Stimulated activated CD4-positive, alpha-beta T cell treated with anti-CD3 and anti-CD28 coated beads, TNF-alpha, amount 100 ng/mL, for 1 hour (primary cell): ENCODE measurements at places on chromosomes 5 and 9.

DNA sequence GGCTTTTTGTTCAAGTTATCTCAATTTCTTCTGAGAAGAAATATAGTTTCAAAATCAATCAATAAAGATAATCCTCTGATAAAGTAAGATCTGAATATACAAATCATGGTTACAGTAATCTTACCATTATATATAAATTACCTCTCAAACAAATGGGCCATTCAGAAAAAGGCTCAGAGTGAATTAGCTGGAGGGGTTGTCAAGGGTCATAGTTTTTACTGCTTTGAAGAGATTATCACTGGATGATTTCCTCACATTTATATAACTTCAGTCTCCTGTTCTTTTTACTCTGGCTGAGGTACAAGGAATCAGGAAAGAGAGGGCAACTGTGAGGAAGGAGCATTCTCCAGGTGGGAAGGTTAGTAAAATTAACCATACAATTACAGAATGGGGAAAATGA, 148.6 kb upstream of the ELL2 start:
- no peak for DNase-seq

DNA sequence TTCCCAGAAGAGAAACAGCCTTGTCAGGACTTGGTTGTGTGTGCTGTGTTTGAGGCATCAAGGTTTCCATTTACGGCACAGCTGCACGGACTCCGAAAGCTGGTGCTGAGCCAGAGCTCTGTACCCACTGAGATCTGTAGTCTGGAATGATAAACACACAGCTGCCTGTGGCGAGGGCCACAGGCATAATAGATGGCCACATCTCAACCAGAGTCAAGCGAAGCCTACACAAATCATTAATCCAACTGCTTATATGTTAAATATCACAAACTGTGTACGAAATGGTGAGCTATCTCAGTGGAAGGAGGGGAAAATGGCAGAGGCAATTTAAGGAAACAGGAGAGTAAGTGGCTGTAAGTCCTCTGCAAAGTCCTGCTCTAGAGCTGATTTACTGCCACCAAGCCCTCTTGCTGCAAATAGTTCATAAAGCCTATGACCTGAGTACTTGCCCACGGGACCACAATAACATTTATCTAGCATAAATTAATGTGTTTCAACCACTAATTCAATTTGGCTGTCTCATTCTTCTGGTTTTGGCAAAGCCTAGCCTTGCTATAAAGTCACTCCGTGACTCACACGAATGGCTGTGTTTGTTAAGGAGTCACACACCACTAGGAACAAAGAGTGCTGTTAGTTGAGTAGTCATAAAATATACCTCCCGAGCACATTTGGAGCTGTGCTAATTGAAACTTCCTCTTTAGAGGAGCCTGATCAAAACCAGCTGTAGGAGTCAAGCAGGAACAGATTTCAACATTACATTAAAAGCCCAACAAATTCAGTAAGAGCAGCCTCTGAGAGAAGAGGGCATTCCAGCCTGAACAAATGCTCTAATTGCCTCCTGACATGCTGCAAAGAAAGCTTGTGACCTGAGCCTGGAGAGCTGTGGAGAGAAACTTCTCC, 738.6 kb upstream of the ZNF608 start:
- DNase-seq, result no peak

DNA sequence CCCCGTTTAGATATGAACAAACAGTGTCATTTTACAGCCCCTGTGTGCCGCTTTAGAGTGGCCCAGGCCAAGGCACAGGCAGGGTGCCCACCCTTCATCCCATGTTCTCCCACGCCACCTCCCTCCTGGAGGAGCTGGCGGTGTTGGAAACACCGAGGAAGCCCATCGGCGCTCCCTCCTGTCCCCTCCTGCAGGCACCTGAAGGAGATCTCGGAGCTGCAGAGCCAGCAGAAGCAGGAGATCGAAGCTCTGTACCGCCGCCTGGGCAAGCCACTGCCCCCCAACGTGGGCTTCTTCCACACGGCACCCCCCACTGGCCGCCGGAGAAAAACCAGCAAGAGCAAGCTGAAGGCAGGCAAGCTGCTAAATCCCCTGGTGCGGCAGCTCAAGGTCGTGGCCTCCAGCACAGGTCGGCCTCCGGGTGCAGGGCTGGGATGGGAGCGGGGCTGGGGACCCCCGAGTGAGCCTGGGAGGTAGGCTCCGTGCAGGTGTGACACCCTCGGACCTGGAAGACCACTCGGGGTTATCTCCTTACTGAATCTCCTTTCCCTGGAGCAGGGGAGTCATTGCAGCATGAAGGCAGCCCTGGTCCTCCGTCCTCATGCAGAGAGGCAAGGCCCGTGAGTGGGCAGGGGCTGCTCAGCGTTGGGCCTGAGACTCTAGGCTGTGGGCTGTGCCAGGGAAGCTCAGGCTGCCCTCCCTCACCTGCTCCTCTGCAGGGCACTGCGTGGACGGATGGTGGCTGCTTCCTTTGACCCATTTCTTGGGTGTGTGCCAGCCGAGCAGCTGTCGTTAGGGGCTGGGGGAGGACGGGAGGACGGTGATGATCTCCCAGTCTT, 113.9 kb downstream of the WNK2 start:
- DNase-seq, result no peak

- no peak for DNase-seq
Measured at GRCh38 chr5:179553875-179554274, 3.5 kb downstream of the RUFY1 start.

- DNase-seq, result peak; percentile 43
Measured at GRCh38 chr5:157271740-157272271, 5.9 kb downstream of the CYFIP2 start.

- DNase-seq, result no peak
Measured at GRCh38 chr9:31824860-31825259, 559.6 kb upstream of the ACO1 start.

- DNase-seq, result no peak
Measured at GRCh38 chr9:93128011-93128714, 5.9 kb downstream of the NINJ1 start.

- DNase-seq, result no peak
Measured at GRCh38 chr9:8362250-8362649, 562.7 kb upstream of the DMAC1 start.

GRCh38 chr9:113588936-113589335, 125.4 kb downstream of the RGS3 start:
- DNase-seq, result no peak

DNA sequence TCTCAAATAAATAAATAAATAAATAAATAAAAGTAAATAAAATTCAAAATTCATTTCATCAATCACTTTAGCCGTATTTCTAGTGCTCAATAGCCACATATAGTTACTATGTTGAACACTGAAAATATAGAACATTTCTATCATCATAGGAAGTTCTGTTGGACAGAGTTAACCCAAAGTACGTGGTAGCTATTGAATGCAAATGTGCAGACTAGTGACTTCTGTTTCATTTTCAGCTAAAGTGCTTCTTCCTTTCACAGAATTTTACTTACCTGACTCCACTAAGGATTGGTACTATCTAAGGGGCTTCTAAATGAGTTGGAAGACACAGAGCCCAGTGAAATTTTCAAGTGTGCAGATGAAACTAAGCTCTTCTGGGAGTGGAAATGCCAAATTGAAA, 1208.3 kb downstream of the MAT2B start:
- no peak for DNase-seq

DNA sequence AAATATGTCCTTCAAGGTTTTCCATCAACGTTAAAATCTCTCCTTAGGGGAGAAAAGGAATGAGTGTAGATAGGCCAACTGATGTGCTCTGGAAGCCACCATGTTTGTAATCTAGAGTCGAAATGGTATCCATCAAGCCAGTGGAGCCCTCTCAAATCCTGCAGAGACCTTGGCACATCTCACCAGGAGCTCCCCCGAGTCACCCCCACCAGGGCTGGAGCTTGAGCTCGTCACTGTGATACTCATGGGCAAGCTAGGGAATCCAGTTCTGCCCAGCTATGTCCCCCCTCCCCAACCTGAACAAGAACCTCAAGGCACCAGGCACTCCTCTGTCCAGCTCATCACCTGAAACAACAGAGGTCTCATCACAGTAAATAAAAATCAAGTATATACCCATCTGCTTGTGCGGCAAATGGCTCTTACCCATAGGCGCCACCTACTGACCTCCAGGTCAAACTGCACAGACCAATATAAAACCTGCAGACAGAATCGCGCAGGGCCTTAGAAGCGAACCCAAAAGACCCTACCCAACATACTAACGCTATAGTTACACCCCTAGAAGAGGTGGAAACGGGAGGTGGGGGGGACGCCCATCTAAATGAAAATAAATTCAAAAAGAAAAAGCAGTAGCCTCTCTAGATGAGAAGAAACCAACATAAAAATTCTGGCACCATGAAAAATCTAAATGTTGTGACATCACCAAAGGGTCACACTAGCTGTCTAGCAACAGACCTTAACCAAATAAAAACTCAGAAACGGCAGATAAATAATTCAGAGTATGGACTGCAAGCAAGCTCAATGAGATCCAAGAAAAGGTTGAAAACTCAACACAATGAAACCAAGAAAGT, 75.0 kb downstream of the TTC39B start:
- no peak for DNase-seq

GRCh38 chr5:110088676-110089436, 399.1 kb downstream of the MAN2A1 start:
- DNase-seq, result no peak

DNA sequence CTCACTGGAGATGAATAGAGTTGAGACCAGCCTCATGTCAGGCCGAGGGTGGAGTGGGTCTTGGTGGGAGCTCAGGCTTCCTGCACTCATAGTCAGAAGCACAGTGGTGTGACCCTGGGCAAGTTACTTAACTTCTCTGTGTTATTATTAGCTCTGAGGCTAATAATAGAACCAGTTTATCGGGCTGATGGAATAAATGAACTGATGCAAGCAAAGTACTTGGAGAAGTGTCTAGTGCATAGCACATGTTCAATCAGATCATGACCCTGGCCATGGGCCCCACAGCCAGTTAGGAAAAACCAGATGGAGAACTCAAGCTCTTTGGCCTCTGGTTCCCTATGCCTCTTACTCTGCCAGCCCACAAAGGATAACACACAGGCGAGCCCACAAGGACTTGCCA, 45.3 kb upstream of the OSMR start:
- DNase-seq, result no peak

DNA sequence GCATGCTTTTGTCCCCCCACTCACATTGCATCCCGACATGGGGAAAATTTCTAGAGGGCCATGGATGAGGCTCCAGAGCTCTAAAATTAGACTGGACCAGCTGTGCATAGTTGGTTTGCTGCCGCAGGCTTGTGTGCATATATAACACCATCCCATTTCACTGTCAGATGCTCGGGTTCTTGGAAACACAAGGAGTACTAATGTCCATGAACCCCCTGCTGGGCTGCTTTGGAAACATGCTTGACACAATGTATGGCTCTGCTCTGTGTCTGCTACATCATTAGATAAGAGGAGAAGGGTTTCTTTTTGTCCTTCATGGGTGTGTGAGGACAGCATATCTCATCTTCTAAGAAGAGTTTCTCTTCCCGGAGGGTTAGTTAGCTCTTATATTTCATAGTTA, 292.1 kb upstream of the RORB start:
- no peak for DNase-seq

- no peak for DNase-seq
Measured at GRCh38 chr5:144093868-144094267, 76.6 kb downstream of the YIPF5 start.

DNA sequence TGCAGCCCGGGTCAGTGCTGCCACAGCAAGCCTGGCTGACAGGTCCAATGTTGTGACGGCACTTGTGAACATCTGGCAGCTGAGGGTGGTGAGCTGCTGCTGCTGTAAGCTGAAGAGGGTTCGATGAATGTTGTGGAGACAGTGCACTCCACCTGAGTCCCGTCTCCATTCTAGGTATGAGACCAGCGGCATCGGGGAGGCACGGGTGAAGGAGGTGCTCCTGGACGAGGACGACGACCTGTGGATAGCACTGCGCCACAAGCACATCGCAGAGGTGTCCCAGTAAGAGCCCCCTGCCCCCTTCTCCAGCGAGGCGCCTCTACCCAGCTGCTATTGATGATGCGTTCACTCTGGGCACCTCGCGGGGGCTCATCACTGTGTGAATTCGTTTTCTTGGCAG, 38.9 kb upstream of the CFAP157 start:
- DNase-seq, result no peak

- no peak for DNase-seq
Measured at GRCh38 chr5:7878381-7878873, 9.5 kb downstream of the MTRR start.

GRCh38 chr5:143118222-143118621, 285.3 kb downstream of the NR3C1 start:
- DNase-seq, result no peak

GRCh38 chr5:153086486-153086885, 404.0 kb upstream of the GRIA1 start:
- no peak for DNase-seq

DNA sequence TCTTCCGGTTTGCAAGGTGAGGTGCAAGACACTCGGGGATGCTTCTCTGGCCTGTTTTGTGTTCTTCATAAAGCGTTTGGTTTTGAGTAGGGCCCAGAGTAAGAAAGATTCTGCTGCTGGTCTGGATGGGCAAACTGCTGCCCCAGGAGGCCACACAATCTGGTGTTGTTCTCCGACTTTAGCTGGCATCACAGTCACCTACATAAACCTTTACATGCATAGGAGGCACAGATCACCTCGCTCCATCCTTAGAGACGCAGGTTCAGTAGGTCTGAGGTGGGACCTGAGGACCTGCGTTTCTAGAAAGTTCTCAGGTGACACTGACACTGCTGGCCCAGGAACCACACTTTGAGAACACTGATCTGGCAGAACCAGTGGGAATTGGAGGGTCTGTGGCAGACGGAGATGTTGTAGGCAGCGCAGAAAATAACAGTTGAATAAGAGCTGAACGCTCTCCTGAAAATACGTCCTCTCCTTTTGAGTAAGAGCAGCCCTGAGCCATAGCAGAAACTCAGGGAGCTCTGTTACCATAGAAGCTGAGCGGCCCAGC, 3.9 kb upstream of the SLC6A3 start:
- DNase-seq, result no peak

DNA sequence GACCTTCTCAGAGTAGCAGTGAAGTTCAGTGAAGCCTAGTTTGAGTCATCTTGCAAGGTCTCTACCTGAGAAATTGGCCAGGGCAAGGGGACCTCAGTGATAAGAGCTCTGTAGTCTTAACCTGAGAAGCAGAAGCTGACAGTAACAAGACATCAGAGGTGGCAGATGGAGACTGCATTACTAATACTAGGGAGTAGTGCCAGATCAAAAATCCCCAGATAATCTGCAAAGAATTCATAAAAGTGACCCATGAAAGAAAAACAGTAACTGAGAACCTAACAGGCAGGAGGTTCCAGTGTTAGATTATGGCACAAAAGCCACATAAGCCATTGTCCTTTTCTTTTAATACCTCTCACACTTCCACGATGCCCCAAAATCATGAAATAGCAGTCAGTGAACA, 175.5 kb downstream of the MUSK start:
- DNase-seq, result no peak

GRCh38 chr9:95425910-95426551, 90.7 kb downstream of the PTCH1 start:
- no peak for DNase-seq
